Cardiac muscle cell (in vitro differentiated cells and primary cell): ENCODE measurements at places on chromosomes 16 and 17. TPM values are rescaled to one million over a fixed set of nuclear protein-coding genes. Genes with fewer than 3 reads are reported as not detected.

DNA sequence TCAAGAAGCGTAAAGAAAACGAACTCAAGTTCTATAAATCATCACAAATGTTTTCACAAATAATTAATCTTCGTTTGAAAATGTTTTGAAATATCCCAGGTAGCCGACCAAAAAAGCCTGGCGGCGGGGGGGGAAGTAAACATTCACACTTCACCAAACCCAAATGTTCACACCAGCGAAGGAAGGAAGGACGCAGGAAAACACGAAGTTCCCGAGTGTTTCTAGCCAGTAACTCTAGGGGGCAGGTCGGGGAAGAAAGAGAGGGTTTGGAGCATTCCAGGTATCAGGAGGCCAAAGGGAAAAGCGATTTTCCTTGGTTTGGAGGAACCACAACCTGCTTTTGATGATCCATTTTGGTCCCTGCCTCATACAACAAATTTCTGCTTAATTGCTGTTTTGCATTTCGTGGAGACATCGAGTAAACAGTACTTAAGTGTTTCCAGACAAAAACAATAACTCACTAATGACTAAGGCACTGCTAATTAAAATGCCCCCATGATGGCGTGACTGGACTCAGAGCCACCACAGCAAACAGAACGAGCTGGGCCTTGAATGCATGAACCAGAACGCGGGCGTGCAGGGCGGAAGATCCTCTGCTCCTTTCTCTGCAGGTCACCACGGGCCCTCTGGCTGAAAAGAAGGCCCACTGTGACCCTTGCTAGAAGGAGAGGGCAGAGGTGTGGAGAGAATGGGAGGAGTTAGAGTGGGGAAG, 16.6 kb downstream of the ZFHX3 start:
- peak overlapping the region; percentile 75 for H3K27ac ChIP-seq
- H3K36me3 ChIP-seq = no peaks in the 10 kb centered on the region
- H3K4me1 ChIP-seq = peaks cover 86% of the 10 kb centered on the region
- H3K4me3 ChIP-seq = no peak overlapping the region
- no peaks in the 10 kb centered on the region for H3K27me3 ChIP-seq
- no peak for DNase-seq

- H3K36me3 ChIP-seq = no peaks in the 10 kb centered on the region
- H3K4me1 ChIP-seq = peaks cover 21% of the 10 kb centered on the region
- H3K4me3 ChIP-seq = peak overlapping the region; percentile 68
- no peaks in the 10 kb centered on the region for H3K27me3 ChIP-seq
- peak overlapping the region; percentile 93 for H3K27ac ChIP-seq
Measured at GRCh38 chr17:63550817-63551639, 751 bp downstream of the DCAF7 start.

DNA sequence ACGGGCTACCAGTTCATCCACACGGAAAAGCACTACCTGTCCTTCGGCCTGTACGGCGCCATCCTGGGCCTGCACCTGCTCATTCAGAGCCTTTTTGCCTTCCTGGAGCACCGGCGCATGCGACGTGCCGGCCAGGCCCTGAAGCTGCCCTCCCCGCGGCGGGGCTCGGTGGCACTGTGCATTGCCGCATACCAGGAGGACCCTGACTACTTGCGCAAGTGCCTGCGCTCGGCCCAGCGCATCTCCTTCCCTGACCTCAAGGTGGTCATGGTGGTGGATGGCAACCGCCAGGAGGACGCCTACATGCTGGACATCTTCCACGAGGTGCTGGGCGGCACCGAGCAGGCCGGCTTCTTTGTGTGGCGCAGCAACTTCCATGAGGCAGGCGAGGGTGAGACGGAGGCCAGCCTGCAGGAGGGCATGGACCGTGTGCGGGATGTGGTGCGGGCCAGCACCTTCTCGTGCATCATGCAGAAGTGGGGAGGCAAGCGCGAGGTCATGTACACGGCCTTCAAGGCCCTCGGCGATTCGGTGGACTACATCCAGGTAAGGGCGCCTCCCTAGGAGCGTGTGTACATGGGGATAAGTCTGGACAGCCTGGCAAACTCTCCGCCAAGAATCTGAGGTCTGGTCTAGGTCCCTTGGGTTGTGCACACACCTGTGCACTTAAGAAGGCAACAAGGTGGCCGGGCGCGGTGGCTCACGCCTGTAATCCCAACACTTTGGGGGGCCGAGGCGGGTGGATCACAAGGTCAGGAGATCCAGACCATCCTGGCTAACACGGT, 4.2 kb downstream of the HAS3 start:
- no peak for DNase-seq
- H3K27ac ChIP-seq = no peak overlapping the region
- no peaks in the 10 kb centered on the region for H3K36me3 ChIP-seq
- no peak overlapping the region for H3K4me3 ChIP-seq

- H3K27me3 ChIP-seq = no peaks in the 10 kb centered on the region
- H3K36me3 ChIP-seq = peaks cover 5% of the 10 kb centered on the region
Measured at GRCh38 chr16:58511933-58512815, 3.1 kb upstream of the SETD6 start.

- no peaks in the 10 kb centered on the region for H3K27me3 ChIP-seq
- no peaks in the 10 kb centered on the region for H3K36me3 ChIP-seq
- no peak overlapping the region for H3K27ac ChIP-seq
- H3K4me1 ChIP-seq = peaks cover 20% of the 10 kb centered on the region
- DNase-seq = no peak
- H3K4me3 ChIP-seq = no peak overlapping the region
Measured at GRCh38 chr16:54143934-54144571, 142.5 kb downstream of the IRX3 start.

- no peaks in the 10 kb centered on the region for H3K27me3 ChIP-seq
- H3K4me3 ChIP-seq = no peak overlapping the region
- no peaks in the 10 kb centered on the region for H3K36me3 ChIP-seq
- H3K27ac ChIP-seq = no peak overlapping the region
Measured at GRCh38 chr17:17062356-17062755, 20.1 kb downstream of the MPRIP start.

DNA sequence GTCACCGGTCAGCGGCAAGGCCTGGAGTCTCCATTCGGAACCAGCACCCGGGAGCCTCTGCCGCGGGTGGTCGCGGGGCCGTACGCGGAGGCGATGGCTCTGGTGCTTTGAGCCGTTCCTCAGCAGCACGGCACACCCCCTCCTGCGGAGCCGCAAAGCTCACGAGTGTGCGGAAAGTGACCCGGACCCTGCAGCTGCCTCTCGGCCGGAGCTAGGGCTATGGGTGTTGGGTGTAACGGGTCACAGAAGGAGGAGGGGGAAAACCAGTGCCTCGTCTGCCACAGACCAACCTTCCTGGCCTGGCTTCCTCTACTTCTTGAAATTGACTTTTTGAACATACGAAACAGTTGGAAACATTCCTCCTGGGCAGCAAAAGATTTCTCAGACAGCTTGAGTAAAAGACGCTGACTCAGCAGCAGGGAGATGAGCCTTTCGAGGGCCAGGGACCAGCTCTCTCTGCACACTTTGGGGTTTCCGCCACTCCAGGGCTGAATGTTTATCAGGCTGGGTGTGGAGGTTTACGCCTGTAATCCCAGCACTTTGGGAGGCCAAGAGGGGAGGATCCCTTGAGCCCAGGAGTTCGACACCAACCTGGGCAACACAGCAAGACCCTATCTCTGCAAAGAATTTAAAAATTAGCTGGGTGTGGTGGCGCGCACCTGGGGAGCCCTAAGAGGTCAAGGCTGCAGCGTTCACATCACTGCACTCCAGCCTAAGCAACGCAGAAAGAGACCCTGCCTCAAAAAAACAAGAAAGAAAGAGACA, 26.4 kb upstream of the PITPNA start:
- no peaks in the 10 kb centered on the region for H3K27me3 ChIP-seq
- peak overlapping the region; percentile 51 for H3K27ac ChIP-seq
- no peaks in the 10 kb centered on the region for H3K36me3 ChIP-seq
- DNase-seq = no peak

GRCh38 chr17:511001-511698, 158.5 kb upstream of the RPH3AL start:
- H3K4me1 ChIP-seq = peaks cover 4% of the 10 kb centered on the region
- H3K4me3 ChIP-seq = no peak overlapping the region
- no peak overlapping the region for H3K27ac ChIP-seq
- DNase-seq = peak; percentile 25

DNA sequence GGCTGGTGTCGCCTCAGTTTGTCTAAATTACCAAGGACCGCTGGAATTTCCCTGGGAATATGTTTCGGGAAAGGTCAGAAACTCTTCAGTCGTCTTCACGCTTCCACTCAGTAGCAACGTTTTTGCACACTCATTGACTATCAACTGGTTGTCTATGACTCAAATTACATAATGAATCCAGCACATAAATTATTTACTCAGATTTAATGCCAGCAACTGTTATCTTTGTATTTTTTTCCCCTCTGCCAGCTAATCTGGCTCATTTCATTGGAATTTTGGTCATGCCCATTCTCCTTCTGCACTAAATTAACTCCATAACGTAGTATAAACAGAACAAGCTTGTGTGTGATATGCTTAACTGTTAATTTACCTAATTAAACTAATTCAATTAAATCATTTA, 372.7 kb upstream of the ZFHX3 start:
- H3K27me3 ChIP-seq = no peaks in the 10 kb centered on the region
- no peak overlapping the region for H3K4me3 ChIP-seq
- H3K27ac ChIP-seq = no peak overlapping the region
- no peaks in the 10 kb centered on the region for H3K36me3 ChIP-seq
- H3K4me1 ChIP-seq = no peaks in the 10 kb centered on the region

GUCY2D gene
- 1.1 TPM in 1 of 2 replicates, not detected in the other for total RNA-seq

TAC4 gene
- total RNA-seq = not detected in 2 replicates

TMEM100 gene
- 0.39 and 0.85 TPM in 2 replicates for total RNA-seq

HNF1B gene
- not detected in 2 replicates for total RNA-seq
